CD4-positive, alpha-beta T cell treated with Interleukin-17A for 1 hour (primary cell): ENCODE measurements at places on chromosomes 1 and 21.

- DNase-seq: no peak
Measured at GRCh38 chr1:214425716-214426425, 125.5 kb downstream of the PTPN14 start.

DNA sequence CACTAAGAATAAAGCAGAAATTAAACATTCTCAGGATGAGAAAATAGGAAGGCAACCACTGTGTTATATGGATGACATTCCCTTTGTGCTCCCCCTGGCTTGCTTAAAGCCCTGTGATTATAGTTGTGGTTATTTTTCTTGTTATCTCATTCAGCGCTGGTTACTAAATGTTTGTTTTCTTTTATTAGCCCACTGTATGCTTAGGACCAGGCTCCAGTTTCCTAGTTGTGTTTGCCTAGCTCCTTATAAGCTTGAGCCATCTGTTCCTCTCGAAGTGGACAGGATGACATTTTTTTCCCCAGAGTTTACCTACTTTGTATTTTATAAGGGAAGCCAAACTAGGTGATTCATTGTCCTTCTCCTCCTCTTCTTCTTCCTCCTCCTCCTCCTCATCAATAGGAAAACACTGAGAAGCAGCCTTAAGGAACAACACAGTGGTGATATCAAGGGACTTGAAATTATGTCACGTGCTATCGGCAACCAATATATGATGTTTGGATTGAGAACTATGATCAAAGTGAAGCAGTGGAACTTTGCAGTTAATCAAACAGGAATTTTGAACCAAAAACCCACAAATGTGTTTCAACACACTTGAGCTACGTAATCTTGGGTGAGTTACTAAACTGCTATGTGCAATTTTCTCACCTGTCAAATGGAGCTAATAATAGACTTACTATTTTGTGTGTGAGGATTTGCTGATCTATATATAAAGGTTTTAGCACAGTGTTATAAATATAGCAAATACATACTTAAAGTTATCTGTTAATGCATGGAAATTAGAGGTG, 35.1 kb upstream of the RGS7 start:
- DNase-seq: no peak

DNA sequence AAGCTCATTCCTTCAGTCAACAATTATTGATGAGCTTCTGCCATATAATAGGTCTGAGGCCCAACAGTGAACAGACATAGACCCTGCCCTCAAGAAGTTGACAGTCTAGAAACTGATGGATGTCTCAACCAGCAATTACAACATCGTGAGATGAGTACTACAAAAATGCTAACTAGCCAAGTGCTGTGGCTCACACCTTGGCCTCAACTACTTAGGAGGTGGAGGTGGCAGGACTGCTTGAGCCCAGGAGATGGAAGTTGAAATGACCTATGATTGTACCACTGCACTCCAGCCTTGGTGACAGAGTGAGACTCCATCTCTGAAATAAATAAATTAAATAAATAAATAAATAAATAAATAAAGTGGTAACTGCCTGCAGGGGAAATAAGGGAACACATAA, 11.7 kb upstream of the PTP4A2 start:
- no peak for DNase-seq

- peak; percentile 18 for DNase-seq
Measured at GRCh38 chr21:37208056-37208721, 58.9 kb downstream of the VPS26C start.

DNA sequence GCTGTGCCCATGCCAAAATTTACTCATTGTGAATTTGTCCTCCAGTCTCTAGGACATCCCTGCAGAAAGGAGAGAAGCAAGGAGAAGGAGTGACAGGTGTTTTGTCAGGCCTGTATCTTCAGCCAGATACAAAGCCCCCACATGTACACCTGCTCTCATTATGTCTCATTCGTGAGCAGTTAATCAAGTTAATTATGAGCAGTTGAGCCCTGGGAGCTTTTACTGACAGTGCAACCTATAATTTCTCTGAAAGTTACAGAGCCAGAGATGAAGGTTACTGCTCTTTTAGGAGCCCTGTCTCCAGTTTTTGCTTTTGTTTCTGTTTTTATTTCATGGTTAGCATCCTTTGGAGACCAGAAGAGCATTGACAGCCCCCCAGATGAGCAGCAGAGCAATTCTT, 5.0 kb upstream of the ILDR2 start:
- no peak for DNase-seq

- DNase-seq: no peak
Measured at GRCh38 chr1:16116625-16117024, 39.2 kb downstream of the EPHA2 start.

DNA sequence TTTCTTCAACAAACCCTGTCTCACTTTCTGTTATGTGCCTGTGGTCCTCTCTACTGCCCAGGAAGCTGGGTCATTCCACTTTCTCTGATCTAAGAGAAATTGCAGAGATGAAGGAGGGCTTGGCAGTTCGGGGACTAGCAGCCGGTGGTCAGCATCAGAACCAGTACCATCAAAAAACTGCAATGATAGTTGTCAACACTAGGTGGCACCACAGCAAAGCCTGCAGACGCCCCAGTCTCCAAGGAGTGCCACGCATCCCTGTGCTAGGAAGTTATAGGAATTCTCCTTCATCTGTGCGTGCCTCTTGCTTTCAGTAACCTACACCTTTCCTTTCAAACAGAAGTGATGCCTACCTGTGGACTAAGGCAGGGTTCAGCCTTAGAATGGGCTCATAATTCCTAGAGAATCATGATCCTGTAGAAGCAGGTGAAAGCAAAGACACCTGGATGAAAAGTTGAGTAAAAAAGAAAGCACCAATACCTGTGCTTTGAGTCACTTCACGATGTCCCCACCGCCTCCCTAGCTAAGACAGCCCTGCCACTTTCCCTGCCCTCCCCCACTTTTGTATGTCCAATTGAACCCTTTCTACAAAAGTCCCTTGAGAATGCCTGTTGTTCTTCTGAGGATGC, 129.2 kb downstream of the ADAMTS1 start:
- DNase-seq: peak; percentile 25
